ENCODE measurements at places on chromosomes 5 and 9.
A peak's percentile ranks its signal among the peaks of the same experiment; 100 is the strongest.

GRCh38 chr9:31030741-31031202 is 1353.7 kb upstream of the ACO1 start:
- DNase-seq, result no peak

- DNase-seq, result no peak
Measured at GRCh38 chr5:111326551-111326950, 102.4 kb downstream of the CAMK4 start.

DNA sequence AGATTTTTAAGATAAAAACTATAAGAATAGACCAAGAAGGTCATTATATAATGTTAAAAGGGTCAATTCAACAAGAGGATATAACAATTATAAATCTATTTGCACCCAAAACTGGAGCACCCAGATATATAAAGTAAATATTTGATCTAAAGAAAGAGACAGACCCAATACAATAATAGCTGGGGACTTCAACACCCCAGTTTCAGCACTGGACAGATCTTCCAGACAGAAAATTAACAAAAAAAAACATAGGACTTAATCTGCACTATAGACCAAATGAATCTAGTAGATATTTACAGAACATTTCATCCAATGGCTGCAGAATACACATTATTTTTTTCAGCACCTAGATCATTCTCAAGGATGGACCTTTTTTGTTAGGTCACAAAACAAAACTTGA is 331.9 kb downstream of the SPOCK1 start:
- DNase-seq, result no peak

- DNase-seq, result no peak
Measured at GRCh38 chr5:18023986-18024385, 389.7 kb downstream of the TAF11L14 start.

DNA sequence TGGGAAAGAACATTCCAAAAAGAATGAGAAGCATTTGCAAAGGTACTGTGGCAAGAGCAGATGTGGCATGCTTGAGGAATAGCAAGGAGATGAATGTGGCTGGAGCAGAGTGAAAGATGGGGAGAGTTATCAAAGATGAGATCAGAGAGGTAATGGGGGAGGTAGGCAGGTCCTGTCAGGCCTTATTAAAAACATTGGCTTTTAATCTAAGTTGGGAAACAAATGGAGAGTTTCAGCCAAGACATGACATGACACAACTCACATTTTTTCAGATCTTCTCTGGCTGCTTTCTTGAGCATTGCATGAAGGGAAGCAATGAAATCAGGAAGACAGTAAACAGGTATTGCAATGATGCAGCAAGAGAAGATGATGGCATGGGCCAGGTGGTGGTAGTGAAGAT is 120.3 kb downstream of the MUSK start:
- no peak for DNase-seq

DNA sequence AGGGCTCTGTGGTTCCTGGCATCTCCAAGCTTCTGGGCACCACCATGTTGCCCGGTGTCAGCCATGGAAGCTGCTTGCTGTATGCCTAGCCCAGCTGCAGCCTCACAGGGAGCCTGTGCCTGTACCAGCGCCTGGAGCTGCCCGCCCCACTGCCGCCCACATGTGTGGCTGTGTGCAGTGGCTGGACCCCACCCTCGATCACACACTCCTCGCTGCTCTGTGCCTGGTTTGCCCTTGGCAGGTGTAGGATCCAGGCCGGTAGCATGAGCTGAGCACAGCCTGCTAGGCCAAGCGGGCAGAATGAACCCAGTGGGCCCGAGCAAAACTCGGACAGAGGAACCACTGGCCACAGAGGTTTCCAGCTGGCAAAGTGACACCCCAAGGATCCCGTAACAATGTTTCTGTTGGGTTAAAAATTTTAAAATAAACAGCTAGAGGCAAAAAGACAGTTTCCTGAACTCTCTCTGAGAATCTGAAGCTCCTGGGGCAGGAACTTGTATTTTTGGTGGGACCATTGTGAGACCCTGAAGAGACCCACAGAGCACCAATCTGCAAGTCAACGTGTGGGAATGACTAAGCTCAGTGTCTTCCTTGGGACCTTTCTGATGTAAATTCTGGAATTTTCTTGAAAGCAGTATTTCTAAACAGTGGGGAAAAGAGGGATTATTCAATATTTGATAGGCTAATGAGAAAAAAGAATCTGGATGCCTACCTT is 73.1 kb upstream of the CCDC112 start:
- DNase-seq, result no peak

DNA sequence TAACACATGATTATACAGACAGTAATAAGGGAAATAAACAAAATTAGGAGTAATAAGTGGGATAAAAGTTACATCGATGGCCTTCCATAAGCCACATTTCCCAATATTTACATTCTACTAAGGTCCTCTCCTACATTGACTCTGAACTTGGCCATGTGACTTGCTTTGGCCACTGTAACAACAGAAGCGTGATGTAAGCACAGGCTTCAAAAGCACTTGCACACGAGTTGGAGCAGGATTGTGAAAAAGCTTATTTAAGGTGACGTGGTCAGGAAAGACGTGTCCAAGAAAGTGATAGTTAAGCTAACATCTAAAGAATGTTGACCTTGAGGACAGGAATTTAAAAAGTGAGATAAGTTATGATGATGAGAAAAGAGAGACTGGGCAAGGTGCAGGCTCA is 9.8 kb upstream of the CEMIP2 start:
- DNase-seq, result no peak

DNA sequence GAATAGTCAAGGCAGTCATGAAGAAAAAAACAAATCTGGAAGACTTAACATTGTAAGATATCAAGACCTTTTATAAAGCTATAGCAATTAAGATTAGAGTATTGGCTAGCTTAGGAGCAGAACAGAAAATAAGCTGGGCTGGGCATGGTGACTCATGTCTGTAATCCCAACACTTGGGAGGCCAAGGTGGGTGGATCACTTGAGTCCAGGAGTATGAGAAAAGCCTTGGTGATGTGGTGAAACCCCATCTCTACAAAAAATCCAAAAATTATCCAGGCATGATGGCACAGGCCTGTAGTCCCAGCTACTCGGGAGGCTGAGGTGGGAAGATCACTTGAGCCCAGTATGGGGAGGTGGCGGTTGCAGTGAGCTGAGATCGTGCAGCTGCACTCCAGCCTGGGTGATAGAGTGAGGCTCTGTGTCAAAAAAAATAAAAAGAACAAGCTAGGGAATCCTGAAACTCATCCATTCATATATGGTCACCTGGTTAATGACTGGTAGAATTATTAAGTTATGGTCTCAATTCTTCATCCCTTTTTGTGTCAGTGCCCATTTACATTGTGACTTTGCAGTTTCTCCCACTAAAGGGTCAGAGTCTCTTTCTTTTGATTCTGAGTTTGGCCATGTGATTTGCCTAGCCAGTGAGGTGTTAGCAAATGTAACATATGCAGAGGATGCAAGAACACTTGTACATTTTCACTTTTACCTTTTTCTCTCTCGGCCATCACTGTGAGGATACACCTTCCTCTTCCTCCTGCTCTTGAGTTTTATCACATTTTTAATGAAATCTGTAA is 144.6 kb upstream of the SGCD start:
- DNase-seq, result no peak

DNA sequence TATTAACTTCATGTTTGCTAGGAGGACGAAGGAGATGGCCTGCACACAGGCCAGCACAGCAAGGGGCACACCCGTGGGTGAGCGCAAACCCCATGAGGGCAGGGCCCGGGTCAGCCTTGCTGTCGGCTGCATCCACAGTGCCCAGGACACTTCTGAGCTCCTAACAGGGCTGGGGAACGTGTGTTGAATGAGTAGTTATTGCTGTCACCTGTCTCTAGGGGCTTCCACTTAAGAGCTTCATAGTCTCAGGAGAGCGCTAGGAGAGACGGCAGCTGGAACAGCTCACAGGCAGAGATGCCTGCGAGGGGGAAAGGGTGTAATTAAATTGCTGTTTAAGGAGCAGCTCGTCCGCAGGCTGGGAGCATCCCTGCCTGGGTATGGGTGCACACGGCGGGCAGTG is 91.4 kb upstream of the NEURL1B start:
- DNase-seq, result no peak

GRCh38 chr5:157540707-157541446 is 34.7 kb downstream of the ADAM19 start:
- DNase-seq, result peak; percentile 11

DNA sequence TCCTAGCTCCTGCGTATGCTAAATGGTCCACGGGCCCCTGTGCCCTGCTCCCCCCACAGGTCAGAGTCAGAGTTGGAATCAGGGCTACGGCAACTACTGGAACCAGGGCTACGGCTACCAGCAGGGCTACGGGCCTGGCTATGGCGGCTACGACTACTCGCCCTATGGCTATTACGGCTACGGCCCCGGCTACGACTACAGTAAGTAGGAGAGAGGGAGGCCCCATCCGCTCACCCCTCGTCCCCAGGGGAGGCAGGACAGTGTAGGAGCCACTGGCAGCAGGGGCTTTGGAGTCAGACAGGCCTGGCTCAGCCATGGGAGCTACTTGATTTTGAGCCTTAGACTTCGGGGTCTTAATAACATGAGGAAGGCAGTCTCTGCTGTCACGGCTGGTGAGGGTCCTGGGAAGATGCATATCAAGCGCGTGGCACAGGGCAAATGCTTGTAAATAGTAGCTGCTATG is 5.8 kb downstream of the HNRNPAB start:
- DNase-seq, result no peak

GRCh38 chr9:29211580-29212396 is 1638.5 kb upstream of the C9orf72 start:
- no peak for DNase-seq

GRCh38 chr5:95942414-95942813 is 19.2 kb downstream of the ELL2 start:
- no peak for DNase-seq

- DNase-seq, result no peak
Measured at GRCh38 chr5:163968651-163969050, 463.2 kb downstream of the MAT2B start.

DNA sequence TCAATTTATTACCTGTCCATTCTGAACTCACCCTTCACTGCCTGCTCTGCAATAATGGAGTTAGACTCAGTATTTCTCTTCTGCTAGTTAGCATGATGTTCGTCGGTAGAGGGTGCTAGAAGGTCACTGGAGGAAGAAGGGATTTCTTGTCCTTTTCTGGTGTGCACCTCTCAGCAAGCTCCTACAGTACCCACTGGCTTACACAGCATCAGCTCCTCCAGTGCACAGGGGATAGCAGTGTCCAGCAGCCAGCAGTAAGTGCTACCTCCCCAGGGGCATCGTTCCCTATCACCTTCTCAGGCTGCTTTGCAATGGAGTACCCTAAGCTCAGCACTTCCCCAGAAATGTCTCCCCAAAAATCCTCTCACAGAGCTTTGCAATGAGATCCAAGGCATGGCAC is 45.9 kb upstream of the APC start:
- no peak for DNase-seq

- DNase-seq, result no peak
Measured at GRCh38 chr9:136629001-136629878, 33.5 kb upstream of the EGFL7 start.

- no peak for DNase-seq
Measured at GRCh38 chr5:96293966-96294883, 138.8 kb downstream of the PCSK1 start.

GRCh38 chr5:30392897-30393296 is 800.6 kb upstream of the CDH6 start:
- no peak for DNase-seq

GRCh38 chr9:20513126-20513913 is 109.0 kb downstream of the MLLT3 start:
- DNase-seq, result no peak
